SJSA1 (cell line): ENCODE measurements at places on chromosomes 1 and 21. TPM values are rescaled to one million over a fixed set of nuclear protein-coding genes. Genes with fewer than 3 reads are reported as not detected.

- no peak for DNase-seq
These were observed 6.2 kb upstream of the TEX50 start for GRCh38 chr1:173628888-173629287.

DNA sequence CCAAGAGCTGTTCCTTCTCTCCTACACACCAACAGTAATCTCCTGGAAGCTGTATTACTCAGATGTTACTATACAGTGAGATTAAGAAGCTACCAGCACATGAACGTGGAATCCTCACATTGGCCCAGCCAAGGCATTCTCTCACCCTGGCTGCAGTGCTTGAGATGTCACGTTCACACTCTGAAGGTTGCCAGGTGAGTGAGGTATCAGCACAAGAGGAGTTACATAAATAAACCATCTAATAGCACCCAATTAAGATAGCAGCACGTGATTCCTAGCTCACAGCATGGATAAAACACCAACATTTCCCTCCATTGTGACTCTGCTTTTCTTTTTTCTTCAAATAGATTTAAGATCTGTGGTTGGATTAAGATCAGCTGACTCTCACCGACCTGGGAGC lies 182.8 kb downstream of the PLPP3 start:
- no peak for DNase-seq

GRCh38 chr1:78690516-78690915 lies 40.9 kb downstream of the IFI44 start:
- no peak for DNase-seq

The KRTAP19-7 gene
- not detected in 2 replicates for total RNA-seq

GRCh38 chr1:30759718-30760281 lies 2.2 kb upstream of the LAPTM5 start:
- DNase-seq, result no peak

The PROK1 gene
- not detected in 2 replicates for total RNA-seq

The FCRL2 gene
- not detected in 2 replicates for total RNA-seq

DNA sequence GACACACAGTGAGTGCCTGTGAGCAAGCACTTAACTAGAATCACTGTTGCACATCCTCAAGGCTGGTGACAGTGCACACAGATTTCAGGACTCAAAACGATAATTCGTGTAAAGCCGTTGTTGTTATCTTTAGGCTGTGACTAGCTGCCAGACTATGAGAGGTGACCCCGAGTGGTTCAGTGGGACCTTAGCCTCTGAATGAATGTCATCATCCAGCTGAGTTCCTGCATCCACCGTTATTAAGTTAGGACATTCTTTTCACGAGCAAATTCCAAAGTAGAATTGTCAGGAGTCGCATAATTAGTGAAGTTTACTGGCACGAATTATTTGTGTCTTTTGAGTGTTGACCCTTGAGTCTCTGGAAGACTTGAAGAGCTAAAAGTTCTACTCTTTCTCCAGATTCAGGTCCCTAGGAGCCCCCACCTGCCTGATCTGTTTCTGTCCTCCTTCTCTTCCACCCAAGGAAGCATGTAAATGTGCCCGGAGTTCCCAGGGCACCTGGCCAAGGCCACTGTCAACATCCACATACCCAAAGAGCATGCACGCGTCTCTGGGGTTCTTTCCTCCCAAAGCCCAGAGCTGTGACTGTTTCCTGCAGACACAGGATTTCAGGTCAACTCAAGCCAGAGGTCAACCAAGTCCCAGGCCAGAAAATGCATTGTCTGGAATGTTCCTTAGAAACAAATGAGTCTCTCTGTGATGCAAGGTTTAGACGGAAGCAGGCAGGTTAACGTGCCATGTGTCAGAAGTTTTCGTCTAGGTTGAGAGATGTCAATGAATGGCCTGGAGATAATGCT lies 207.2 kb downstream of the TOMM20 start:
- DNase-seq, result no peak

The DENND2D gene
- not detected in 2 replicates for total RNA-seq

DNA sequence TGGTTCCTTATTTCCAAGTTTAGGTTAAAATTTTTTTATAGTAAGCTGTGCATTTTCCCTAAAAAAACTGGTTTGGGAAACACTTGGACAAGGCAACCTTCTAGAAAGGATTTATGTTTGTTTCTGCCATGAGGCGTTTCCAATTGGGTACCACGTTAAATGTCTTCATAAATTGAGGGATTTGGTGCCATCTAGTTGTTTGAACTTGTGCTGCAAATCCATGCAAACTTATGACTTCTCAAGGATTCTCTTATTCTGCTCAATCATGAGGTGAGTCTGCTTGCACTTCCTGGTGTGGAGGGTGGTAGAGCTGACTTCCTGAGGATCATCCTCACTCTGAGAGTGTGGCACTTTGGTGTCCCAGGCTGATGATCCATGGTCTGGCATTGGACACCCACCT lies 123.3 kb downstream of the PCNX2 start:
- peak; percentile 11 for DNase-seq

DNA sequence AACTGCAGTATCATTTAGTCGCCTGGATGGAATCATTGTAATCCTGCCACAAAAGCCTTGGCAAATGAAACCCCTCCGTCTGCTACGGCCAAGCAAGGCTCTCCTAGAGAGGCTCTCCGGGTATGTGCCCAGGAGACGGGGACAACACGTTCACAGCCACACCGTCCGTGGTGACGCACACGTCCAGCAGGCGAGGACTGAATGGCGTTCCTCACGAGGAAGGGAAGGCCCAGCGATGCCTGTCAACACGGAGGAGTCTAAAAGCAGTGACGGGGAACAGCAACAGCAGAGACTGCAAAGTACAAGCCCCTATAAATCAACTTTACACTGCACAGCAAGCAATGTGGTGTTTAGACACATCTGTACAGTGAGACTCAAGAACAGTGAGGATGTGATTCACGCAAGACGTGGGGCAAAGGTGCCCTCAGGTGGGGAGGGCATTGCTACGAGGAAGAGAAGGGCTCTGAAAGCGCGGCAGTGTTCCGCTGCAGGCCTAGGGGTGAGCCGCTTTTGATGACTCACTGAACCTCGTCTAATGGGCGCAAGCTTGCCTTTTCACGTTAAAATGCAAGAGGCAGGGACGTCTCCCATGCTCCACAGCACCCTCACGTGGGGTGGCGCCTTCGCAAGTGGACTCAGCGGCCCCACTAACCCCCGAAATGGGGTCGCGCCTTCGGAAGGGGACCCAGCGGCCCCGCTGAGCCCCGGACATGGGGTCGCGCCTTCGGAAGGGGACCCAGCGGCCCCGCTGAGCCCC lies 6.8 kb downstream of the WRAP73 start:
- DNase-seq, result no peak

- DNase-seq, result no peak
These were observed 34.9 kb upstream of the ZNF362 start for GRCh38 chr1:33221385-33221758.

The CLCNKA gene
- total RNA-seq, result not detected in 2 replicates

- no peak for DNase-seq
These were observed 217.0 kb downstream of the DNAH14 start for GRCh38 chr1:225146478-225146877.

GRCh38 chr1:8463144-8463927 lies 145.4 kb downstream of the SLC45A1 start:
- DNase-seq, result peak; percentile 64

- DNase-seq, result no peak
These were observed 5.8 kb downstream of the ANXA9 start for GRCh38 chr1:150987924-150988323.
